ENCODE measurements at places on chromosomes 11 and 22. TPM values are rescaled to one million over a fixed set of nuclear protein-coding genes. Genes with fewer than 3 reads are reported as not detected.

Gene AAMDC
- total RNA-seq: 28.5 TPM

Gene NXF1
- total RNA-seq: 62.6 TPM

- DNase-seq: no peak
- H3K4me3 ChIP-seq: no peak overlapping the region
- H3K27ac ChIP-seq: no peak overlapping the region
- no peaks in the 10 kb centered on the region for H3K4me1 ChIP-seq
- no peaks in the 10 kb centered on the region for H3K36me3 ChIP-seq
These were observed 299.8 kb upstream of the SYN3 start for GRCh38 chr22:33357981-33358399.

Gene CASP5
- total RNA-seq: 2.1 TPM

DNA sequence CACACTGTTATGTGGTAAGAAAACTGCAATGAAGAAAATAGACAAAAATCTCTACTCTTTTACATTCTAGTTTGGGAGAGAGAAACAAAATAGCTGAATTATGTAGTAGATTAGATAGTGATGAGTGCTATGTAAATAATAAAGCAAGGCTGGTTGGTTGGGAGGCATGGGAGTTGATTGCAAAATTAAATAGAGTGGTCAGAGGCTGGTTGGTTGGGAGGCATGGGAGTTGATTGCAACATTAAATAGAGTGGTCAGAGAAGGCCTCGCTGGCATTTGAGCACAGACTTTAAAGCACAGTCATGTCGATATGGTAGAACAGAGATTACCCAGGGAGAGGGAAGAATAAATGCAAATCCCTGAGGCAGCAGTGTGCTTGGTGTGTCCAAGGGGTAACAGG, 22.4 kb downstream of the SIK2 start:
- no peak overlapping the region for H3K27ac ChIP-seq
- H3K4me3 ChIP-seq: no peak overlapping the region
- no peaks in the 10 kb centered on the region for H3K4me1 ChIP-seq
- H3K27me3 ChIP-seq: no peaks in the 10 kb centered on the region
- no peak for DNase-seq
- H3K36me3 ChIP-seq: peaks cover 22% of the 10 kb centered on the region

DNA sequence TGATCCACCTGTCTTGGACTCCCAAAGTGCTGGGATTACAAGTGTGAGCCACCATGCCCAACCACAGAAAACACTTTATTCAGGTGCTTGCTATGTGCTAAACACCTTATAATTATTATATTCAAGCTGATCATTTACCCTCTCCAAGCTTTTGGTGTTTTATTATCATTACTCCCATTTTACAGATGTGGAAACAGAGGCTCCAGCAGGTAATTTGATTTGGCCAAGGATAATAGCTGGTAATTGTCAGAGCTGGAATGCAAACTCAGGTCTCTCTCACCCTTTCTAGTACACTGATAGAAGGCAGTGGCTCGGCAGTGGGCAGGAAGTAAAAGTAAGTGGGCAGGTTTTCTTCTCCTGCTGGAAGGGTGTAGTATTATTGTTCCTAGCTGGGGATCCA, 3.8 kb upstream of the TPST2 start:
- no peaks in the 10 kb centered on the region for H3K36me3 ChIP-seq
- no peak overlapping the region for H3K4me3 ChIP-seq
- no peak for DNase-seq
- no peaks in the 10 kb centered on the region for H3K4me1 ChIP-seq
- peaks cover 5% of the 10 kb centered on the region for H3K27me3 ChIP-seq

GRCh38 chr11:3001496-3001895, 9.4 kb upstream of the NAP1L4 start:
- no peak for DNase-seq
- no peak overlapping the region for H3K4me3 ChIP-seq
- H3K4me1 ChIP-seq: peaks cover 20% of the 10 kb centered on the region

Gene TSGA10IP
- 0.34 TPM for total RNA-seq

Gene SEPTIN3
- total RNA-seq: 0.51 TPM

Gene HORMAD2
- total RNA-seq: 0.46 TPM

- H3K36me3 ChIP-seq: no peaks in the 10 kb centered on the region
- peak; percentile 57 for DNase-seq
- H3K4me3 ChIP-seq: no peak overlapping the region
- H3K4me1 ChIP-seq: no peaks in the 10 kb centered on the region
- no peaks in the 10 kb centered on the region for H3K27me3 ChIP-seq
These were observed 241.8 kb upstream of the ARHGAP42 start for GRCh38 chr11:100445231-100445735.

GRCh38 chr22:25824828-25825423, 82.9 kb downstream of the MYO18B start:
- H3K36me3 ChIP-seq: no peaks in the 10 kb centered on the region
- H3K27me3 ChIP-seq: peaks cover 6% of the 10 kb centered on the region
- H3K4me3 ChIP-seq: no peak overlapping the region
- H3K4me1 ChIP-seq: no peaks in the 10 kb centered on the region

GRCh38 chr11:23138761-23139160, 278.5 kb upstream of the CCDC179 start:
- no peaks in the 10 kb centered on the region for H3K36me3 ChIP-seq
- H3K4me1 ChIP-seq: no peaks in the 10 kb centered on the region
- DNase-seq: no peak
- no peaks in the 10 kb centered on the region for H3K27me3 ChIP-seq
- H3K27ac ChIP-seq: no peak overlapping the region
- no peak overlapping the region for H3K4me3 ChIP-seq

DNA sequence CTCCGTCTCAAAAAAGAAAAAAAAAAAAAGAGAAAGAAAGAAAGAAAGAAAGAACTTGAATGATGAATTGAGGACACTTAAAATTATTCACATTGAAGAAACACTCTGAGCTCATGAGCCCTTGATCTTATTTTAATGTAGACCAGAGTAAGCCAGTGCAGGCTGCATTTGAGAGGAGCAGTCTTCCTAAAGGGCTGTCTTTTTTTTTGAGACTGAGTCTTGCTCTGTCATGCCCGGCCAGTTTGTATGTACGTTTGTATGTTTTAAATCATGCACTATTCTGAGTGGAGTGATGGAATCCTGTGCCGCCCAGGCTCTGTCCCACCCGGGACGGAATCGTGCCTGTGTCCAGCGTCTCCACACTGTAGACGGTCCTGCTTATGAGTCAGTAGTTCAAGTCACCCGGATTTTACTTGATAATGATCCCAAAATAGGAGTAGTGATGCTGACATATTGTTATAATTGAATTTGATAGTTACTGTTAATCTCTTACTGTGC, 9.6 kb downstream of the FGF4 start:
- no peaks in the 10 kb centered on the region for H3K36me3 ChIP-seq
- no peaks in the 10 kb centered on the region for H3K4me1 ChIP-seq
- no peak overlapping the region for H3K4me3 ChIP-seq
- peaks cover 23% of the 10 kb centered on the region for H3K27me3 ChIP-seq
- H3K27ac ChIP-seq: no peak overlapping the region

Gene UPK2
- not detected for total RNA-seq

Gene BARX2
- total RNA-seq: 0.74 TPM

DNA sequence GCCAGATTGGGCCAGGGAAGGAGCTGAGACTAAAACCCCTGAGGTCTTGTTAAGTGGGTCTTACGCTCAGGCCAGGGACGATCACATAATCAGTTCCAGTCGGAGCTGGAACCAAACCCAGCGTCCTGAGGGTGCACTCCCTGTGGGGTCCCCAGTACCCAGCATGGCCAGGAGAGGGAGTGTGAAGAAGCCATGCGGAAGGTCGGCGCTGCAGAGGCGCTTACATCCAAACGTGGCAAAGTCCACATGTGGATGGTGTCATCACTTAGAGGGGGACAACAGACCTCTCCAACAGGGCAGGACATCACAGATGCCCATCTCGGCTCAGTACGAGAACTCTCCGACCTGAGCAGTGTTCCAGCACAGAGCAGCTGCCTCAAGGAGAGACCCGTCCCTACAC, 8.3 kb downstream of the ATP5MGL start:
- no peak overlapping the region for H3K4me3 ChIP-seq
- no peaks in the 10 kb centered on the region for H3K4me1 ChIP-seq
- H3K27ac ChIP-seq: no peak overlapping the region
- H3K36me3 ChIP-seq: peaks cover 33% of the 10 kb centered on the region
- H3K27me3 ChIP-seq: no peaks in the 10 kb centered on the region
- no peak for DNase-seq

GRCh38 chr11:1271927-1272326, 37.5 kb downstream of the TOLLIP start:
- no peak overlapping the region for H3K27ac ChIP-seq
- H3K27me3 ChIP-seq: no peaks in the 10 kb centered on the region
- no peak for DNase-seq
- H3K36me3 ChIP-seq: no peaks in the 10 kb centered on the region
- H3K4me3 ChIP-seq: no peak overlapping the region

- no peaks in the 10 kb centered on the region for H3K4me1 ChIP-seq
- no peak overlapping the region for H3K27ac ChIP-seq
- no peaks in the 10 kb centered on the region for H3K36me3 ChIP-seq
- H3K4me3 ChIP-seq: no peak overlapping the region
- no peak for DNase-seq
These were observed 23.8 kb upstream of the SCN3B start for GRCh38 chr11:123678246-123678645.

DNA sequence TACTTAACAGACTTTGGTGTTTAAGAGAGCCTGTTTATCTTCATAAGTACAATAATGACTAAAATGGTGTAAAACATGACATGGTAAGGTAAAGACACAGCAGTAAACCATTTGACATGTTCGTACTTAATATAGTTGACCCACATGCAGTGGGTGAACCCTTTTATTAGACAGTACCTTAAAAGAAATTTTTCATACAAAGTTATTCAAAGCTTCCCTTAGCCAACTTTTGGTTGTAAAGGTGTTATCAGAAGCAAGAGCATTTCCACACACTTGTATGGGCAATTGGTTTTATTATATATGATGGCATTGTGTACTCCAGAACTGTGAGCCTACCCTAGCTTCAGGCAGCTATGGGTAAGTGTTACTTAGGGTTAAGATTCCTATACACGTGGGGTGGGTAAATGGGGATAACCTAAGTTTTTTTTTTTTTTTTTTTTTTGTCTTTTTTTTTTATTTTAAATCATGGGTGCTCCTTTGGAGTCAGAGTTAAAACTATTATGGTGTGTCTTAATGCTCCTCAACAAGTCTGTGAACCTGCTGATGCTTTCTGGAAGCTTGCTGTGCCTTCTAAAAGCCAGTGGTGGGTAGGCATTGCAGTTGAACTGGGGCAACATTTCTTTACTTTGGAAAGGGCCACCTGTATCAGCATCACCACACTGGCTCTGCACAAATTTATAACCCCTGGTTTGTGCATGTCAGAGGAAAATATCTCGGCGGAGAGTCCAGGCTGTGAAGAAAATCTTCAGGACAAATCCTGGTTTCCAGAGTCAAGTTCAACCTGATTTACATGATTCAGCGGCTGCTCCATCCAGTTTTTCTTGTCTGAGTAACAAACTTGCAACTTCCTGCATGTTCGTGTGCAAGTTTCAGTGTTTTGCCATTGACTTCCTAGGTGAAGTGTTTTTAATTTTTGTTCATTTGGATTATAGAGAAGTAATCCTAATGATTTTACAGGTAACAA, 3.3 kb downstream of the PCF11 start:
- H3K4me3 ChIP-seq: no peak overlapping the region
- H3K36me3 ChIP-seq: peaks cover 21% of the 10 kb centered on the region
- DNase-seq: peak; percentile 47
- peaks cover 21% of the 10 kb centered on the region for H3K4me1 ChIP-seq
- H3K27ac ChIP-seq: no peak overlapping the region

DNA sequence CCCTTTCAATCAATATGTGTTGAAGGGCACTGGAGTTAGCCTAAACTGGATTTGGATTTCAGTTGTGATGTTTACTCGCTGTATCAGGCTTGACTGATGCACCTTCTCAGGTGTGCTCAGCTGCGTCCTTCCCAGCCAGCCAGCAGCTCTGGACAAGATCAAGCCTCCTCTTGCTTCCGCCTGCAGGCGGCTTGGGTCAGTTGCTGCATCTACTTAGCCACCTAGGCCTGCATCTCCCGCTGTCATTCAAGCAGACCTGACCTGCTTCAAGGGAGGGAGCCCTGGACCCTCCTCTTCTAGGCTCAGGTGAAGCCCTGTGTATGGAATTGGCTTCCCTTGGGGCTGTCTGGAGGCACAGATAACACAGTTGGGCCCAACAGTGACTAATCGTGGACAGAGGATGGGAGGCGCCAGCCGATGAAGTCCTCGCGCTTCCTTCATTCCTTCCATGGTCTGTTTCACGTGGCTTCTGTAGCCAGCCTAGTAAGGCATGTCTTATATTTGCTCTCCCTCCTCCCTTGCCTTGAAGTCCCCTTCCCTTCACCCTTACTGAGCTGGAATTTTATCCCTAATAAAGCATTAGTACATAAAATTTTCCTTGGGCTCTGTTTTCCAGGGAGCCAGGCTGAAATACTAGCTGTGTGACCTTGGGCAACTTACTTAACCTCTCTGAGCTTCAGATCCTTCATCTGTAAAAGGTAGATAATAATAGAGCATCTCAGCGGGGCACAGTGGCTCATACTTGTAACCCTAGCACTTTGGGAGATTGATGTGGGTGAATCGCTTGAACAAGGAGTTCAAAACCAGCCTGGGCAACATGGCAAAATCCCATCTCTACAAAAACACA, 2.1 kb upstream of the LHFPL7 start:
- H3K36me3 ChIP-seq: no peaks in the 10 kb centered on the region
- H3K27me3 ChIP-seq: no peaks in the 10 kb centered on the region
- DNase-seq: no peak
- no peak overlapping the region for H3K27ac ChIP-seq

- H3K4me3 ChIP-seq: no peak overlapping the region
- no peaks in the 10 kb centered on the region for H3K4me1 ChIP-seq
- H3K36me3 ChIP-seq: no peaks in the 10 kb centered on the region
These were observed 35.6 kb upstream of the SYT7 start for GRCh38 chr11:61616434-61616833.

DNA sequence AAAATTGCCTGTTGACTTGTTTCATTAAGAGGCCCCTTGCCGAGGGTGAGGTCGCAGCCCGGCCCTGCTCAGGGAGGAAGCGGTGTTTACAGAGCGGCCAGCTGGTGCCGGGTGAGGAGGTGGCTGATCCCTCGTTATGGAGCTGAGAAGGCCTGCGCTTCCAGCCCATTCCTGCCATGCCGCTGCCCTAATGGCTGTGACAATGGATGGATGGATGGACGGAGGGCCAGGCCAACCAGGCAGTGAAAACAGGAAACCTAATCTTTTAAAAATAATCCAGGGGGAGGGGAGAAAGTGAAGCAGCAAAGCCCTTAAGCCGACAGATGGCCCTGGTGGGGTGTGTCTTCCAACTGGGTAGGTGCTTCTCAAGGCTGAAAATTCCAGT, 38.5 kb downstream of the BCR start:
- DNase-seq: peak; percentile 82
- H3K27ac ChIP-seq: no peak overlapping the region
- no peak overlapping the region for H3K4me3 ChIP-seq

- no peaks in the 10 kb centered on the region for H3K27me3 ChIP-seq
- no peak overlapping the region for H3K27ac ChIP-seq
- no peaks in the 10 kb centered on the region for H3K4me1 ChIP-seq
- no peak for DNase-seq
- H3K4me3 ChIP-seq: no peak overlapping the region
These were observed 13.8 kb downstream of the PAMR1 start for GRCh38 chr11:35511666-35512065.

GRCh38 chr11:102771351-102771750, 9.1 kb downstream of the MMP10 start:
- no peak overlapping the region for H3K4me3 ChIP-seq
- no peaks in the 10 kb centered on the region for H3K4me1 ChIP-seq
- no peak overlapping the region for H3K27ac ChIP-seq
- DNase-seq: no peak
- no peaks in the 10 kb centered on the region for H3K27me3 ChIP-seq
- no peaks in the 10 kb centered on the region for H3K36me3 ChIP-seq

Gene PARVB
- 50.1 TPM for total RNA-seq

Data from lung (tissue), 17 donors.